ENCODE measurements at places on chromosomes 16 and 17. TPM values are rescaled to one million over a fixed set of nuclear protein-coding genes. Genes with fewer than 3 reads are reported as not detected.

The STH gene
- polyA plus RNA-seq: not detected

The PABPN1L gene
- polyA plus RNA-seq: not detected

The TBX6 gene
- 3.6 TPM for polyA plus RNA-seq

The ACSM3 gene
- 4.9 TPM for polyA plus RNA-seq

The ZG16 gene
- not detected for polyA plus RNA-seq

The CD300E gene
- polyA plus RNA-seq: not detected

DNA sequence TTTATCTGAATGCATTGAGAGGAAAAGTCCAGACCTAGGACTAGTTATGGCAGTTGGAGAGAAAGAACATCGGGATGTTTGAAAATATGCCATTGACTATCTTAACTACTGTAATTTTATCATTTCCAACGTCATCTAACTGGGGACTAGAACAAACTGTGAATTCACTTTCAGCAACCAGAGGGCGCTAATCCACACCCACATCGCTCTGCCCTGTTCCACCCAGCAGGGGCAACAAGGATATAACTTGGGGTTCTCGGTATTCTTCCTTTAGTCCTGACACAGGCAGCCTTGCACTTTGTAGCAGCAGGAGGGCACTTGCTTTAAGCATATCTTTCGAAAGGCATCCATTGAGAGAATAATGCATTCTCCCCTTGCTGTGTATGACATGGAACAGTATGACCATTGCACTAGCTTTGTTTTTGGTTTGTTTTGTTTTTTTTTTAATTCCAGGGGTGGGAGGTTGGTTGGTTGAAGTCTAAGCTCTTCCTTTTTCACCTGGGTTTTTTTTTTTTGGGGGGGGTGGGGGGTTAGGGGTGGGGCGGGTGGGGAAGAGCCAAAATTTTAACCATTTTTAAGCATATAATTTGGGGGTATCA is 31.5 kb downstream of the SIAH1 start:
- DNase-seq: peak; percentile 51

DNA sequence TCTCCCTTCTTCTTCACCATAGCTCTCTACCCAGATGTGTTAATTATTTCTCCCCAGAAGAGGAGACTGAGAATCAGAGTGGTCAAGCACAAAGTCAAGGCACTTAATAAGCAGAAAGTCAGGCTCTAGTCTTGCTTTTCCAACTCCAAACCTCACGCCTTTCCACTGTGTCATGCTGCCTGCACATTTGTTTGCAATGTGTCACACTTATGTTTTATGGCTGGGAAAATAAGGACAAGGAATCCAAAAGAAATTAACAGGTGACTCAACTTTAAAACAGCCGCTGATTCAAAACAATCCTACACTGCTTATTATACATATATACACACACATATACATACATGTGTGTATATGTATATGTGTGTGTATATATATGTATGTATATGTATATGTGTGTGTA is 255.7 kb upstream of the DYNLRB2 start:
- DNase-seq: no peak

DNA sequence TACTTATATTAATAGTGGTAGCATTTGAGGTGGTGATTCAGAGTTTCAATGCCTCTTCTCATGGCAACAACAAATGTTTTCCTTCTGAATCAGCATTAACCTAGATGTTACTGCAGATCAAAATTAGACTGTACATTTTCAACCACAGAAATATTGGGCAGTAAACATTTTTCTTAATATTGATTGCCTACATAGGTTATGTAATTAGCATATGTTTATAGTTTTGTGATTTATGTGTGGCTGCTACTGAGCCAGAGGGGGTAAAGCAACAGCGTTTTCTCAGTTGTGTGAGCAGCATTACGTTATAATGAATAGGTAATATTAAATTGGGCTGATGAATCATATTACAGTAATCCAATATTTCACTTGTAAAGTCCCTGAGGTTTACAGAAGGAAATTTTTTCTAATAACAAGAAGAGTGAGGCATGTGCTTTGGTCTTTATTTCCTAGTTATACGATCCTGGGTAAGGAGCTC is 18.8 kb upstream of the BMERB1 start:
- DNase-seq: no peak

DNA sequence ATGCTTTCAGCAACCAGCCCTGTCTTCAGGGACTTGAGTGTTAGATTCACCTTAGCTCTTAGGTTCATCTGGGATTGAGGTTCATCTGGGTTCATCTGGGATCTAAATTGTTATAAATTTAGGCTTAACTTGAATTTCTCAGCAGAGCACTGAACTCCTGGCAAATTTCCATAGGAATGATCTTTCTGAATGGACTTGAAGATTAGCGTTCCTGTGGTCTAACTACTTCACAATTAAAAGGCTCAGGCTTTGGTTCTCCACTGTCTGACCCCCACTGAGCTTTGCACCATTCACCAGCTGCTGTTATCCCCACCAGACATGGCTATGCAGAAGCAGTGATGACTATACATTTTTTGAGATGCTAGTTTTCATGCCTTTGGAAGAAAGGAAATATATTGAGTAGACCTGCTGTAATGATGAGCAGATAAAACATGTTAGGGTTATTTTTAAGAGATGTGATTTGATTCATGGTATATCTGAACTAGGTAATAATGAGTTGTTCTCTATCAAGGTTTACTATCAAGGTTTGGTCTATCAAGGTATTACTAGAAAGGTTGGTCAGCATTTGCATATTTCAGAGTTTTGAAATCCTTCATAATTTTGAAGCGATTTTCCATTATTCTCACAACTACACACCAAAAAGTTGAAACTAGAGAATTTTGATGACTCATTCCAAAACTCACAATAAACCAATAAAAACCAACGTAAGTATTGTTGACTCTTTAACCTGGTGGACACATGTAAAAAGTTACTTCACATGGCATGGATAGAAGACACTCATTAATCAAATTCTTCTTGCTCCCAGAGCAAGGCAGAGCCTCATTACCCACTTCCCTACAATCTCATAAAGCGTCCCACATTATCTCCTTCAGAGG is 71.7 kb downstream of the SNX11 start:
- DNase-seq: no peak

DNA sequence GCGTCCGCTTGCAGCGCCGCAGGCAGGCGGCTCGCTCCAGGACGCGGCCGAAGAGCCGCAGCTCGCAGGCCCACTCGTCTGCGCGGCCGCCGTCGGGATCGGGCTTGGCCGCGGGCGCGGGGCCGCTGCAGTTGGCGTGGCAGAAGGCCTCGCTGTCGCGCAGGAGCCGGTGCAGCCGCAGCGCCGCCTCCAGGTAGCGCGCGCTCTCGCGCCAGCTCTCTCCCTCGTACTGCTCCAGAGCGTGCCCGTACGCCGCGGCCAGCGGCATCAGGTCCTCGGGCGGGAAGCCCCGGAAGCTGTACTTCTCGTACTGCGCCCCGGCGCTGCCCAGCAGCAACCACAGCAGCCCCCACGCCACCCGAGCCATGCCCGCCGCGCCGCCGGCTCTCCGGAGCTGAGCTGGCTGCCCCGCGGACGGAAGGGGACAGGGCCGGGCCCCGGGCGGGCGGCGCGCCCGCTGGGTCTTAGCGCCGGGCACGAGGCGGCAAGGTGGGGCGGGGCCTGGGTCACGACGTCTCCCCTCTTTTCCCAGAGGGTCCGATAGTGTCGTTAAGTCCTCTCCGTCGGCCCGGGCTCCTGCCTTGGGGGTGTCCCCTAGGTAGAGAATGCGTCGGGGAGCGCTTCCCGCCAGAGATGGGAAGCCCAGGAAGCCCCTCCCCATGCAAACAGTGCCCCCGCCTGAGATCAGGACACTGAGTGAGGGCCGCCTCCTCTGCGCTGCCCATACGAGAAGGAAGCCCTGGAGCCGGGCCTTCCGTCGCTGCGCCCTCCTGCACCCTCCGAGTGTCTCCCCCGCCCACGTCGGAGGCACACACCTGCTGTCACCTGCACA is at the start of gene P3H4:
Gene P3H4, minus strand, starts transcription at position 401 of the 832 bp plus-strand sequence. Its CDS starts 34 bp downstream, at position 367.
- no peak for DNase-seq

- DNase-seq: no peak
These were observed 24.5 kb downstream of the CLUH start for GRCh38 chr17:2687074-2687418.

GRCh38 chr16:30009085-30009862 is 1.6 kb downstream of the DOC2A start:
- no peak for DNase-seq

DNA sequence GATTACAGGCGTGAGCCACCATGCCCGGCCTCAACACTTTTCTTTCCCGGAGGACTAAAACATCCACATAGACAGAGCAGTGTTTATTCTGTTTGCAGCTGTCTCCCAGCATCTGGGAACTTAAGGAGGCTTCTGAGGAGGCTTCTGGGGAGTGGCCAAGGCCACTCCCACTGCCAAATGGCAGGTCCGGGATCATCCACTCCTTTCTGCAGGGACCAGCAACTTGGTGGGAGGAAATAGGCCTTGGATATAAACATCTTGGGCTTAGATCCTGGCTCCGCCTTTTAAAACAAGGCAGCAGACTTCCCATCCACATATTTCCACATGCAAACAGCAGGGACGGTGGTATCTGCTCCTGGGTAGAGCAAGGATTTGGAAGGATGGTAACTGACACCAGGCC is 14.1 kb upstream of the SPATA32 start:
- DNase-seq: no peak

- DNase-seq: no peak
These were observed 84.1 kb upstream of the KIFC3 start for GRCh38 chr16:57886427-57886826.

GRCh38 chr17:82518826-82519810 is at the start of gene FOXK2:
Gene FOXK2, plus strand, starts transcription at chr17:82519732. Its CDS starts 157 bp downstream, at chr17:82519889.
- DNase-seq: peak; percentile 95

GRCh38 chr16:75364286-75364791 is 69.0 kb downstream of the CFDP1 start:
- no peak for DNase-seq

DNA sequence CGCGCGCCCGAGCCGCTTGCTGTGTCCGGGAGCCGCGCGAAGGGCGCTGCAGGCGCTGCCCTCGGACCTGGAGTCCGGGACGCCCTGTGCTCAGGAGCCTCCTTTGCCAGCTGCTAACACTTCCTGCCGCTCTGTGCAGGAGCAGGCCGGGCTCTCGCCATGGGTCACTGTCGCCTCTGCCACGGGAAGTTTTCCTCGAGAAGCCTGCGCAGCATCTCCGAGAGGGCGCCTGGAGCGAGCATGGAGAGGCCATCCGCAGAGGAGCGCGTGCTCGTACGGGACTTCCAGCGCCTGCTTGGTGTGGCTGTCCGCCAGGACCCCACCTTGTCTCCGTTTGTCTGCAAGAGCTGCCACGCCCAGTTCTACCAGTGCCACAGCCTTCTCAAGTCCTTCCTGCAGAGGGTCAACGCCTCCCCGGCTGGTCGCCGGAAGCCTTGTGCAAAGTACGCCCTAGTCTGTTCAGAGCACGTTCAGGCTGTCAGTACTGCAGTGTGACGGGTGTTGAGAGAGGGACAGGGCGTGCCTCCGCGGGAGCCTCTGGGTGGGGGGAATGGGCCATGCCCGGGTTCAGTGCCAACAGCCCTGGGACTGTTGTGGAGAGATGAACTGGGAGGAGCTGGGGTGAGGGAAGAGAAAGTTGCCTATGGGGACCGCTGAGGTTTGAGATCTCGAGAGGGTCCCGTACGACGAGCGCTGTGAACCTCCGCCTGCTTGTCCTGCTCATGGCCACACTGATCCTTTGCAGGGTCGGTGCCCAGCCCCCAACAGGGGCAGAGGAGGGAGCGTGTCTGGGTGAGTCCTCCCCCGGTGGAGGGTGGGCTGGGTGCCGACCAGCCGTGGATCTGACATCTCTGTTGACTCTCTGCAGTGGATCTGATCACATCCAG is 1.3 kb downstream of the ZNF276 start:
- DNase-seq: peak; percentile 62

- DNase-seq: no peak
These were observed 19.4 kb upstream of the C16orf95 start for GRCh38 chr16:87336434-87337240.

DNA sequence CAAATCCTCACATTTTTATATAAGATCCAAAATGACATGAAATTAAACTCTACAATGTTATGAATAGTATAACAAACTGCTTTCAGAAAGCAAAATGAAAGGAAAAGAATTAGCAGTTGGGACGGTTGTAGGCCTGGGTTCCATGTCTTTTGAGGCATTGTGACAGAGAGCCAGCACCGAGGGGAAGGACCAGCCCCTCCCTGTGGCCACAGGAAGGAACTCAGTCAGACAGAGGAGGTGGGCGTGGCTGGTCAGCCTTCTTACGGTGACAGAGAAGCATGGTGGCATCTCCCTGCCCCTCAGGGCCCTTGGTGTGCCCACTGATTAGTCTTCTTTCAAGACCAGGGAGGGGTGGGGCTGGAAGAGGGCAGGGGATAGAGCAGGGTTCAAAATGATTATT is 5.7 kb downstream of the ZNF319 start:
- DNase-seq: no peak

- DNase-seq: no peak
These were observed 480 bp downstream of the KIF19 start for GRCh38 chr17:74326506-74326905.

DNA sequence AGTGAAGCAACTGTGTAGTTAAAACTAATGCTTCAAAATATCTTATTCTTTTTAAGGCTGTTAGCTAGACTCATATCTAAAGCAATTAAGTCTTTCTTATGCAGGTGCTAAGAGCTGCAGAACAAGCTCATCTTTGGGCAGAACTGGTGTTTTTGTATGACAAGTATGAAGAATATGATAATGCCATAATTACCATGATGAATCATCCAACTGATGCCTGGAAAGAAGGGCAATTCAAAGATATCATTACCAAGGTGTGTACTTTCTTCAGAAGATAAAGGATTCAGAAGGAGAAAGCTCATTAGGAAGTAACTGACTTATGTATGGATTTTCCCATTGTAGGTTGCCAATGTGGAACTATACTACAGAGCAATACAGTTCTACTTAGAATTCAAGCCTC is 23.9 kb downstream of the PTRH2 start:
- DNase-seq: no peak

- DNase-seq: no peak
These were observed 76.6 kb downstream of the CLEC16A start for GRCh38 chr16:11020792-11021551.

GRCh38 chr16:29925781-29926710 is at the start of gene KCTD13:
Gene KCTD13, minus strand, starts transcription at chr16:29926226. Its CDS starts 193 bp downstream, at chr16:29926033.
- DNase-seq: peak; percentile 98
